ENCODE measurements at places on chromosomes 2 and 18.

DNA sequence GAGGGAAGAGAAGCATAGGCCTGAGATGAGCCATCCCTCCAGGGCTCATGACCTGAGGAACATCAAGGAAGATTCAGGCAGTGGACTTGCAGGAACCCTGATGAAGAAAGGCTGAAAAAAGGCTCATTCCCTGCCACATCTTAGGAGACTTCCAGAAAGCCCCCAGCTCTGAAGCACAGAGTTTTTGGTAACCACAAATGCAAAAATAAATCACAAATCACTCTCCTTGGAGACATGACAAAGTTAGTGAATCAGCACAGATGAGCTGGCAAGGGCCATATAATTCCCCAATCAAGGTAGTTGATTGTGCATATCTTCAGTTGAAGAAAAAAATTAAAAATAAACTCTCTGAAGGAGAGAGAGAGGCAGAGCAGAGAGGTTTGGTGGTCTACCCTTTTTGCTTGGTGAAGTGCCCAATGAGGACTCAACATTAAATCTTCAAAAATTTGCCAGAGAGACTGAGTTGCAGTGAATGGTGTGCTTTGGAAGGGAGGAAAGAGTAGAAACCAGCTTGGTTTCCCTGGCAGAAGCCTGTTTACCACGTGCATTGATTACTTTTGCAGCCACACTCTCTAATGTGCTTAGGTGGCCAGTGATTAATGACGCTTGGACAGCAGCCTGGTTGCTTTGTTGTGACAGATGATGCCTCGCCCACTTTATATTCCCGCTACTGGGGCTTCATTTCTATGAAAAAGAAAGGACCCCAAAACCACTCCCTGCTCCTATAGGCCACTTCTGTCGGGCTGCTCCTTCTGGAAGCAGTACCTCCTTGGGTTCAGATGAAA lies 257.4 kb upstream of the SLC14A2 start:
- DNase-seq, result no peak

DNA sequence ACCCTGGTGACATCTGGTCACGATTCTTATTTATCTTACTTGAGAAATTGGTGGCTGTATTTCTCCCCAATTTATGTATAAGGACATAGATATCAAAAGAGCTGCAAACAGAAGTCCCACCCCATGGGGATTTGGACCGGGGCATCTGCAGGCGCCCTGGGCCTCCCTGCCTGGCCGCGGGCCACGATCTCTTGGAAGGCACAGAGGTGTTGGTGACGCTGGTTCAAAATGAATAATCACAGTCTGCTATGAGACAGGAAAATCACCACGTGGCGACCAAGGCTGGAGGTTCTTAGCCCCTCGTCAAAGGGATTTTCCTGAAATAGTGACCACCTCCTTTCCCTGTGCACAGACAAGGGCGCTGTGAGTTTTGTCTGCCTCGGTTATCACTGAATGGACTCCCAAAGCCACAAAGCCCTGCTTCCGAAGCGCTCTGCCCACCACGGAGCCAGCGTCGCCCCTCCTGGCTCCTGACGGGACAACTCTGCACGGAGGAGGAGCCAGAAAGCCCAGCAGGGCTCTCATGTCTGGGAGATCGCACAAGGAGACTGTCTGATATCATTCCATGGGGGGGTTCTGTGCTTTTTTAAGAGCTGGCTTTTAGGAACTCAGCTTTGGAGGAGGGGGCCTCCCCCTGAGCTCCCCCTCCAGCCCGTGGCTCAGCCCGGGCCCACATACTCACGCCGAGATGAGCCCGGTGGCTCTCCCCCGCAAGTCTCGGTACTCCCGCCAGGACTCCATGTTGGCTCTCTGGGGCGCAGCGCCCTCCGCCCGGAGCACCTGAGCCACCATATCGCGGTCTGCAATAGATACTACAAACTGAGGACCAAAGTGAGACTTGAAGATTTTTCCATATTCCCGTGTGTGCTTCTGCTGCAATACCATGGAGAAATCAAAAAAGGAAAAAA lies 14.6 kb downstream of the CYP27C1 start:
- DNase-seq, result no peak

DNA sequence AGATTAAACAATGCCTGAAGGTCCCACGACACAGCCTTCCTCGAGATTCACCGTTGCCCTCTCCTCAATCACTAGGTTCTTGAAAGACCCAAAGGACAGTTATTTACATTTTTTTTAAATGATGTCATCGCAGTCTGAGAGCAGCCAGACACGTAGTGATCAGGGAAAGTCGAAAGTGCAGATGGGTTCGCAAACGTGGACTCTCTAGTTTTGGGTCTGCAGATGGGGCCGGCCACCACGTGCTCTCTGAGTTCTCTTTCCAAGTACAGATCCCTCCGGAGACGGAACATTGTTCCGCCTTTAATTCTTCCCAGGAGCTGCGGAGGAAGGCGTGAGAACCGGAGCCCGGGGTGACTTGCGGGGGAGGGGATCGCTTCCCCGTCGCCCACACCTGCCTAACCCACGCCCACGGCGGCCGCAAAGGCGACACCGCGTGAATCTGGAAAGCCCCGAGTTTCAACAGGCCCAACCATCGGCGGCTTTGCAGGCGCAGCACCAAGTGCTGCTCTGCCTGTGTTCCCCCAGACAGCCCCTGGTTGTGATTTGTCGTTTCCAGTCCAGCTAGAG lies 54.3 kb downstream of the PKDCC start:
- no peak for DNase-seq

GRCh38 chr2:76268902-76269620 lies 558.3 kb upstream of the GCFC2 start:
- DNase-seq, result no peak

GRCh38 chr2:23803264-23803964 lies 123.5 kb downstream of the ATAD2B start:
- DNase-seq, result no peak

- DNase-seq, result no peak
These were observed 18.3 kb upstream of the TAF4B start for GRCh38 chr18:26207937-26208336.

DNA sequence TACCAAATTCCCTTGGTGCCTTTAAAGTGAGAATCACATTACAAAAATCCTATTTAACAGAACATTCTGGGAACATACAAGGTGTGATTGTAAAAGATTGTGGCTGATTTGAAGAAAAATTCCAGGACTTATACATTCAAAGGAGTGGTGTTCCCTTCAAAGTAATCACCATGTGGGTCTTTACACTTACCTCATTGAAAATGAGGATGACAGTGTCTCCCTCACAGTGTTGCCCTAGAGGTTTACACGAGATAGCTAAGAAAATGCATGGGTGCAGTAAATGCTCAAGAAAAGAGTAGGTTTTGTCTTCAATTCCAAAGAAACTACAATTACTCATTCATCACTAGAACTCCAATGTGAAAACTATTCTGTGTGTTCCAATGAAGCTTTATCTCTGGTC lies 331.5 kb downstream of the SLC4A3 start:
- no peak for DNase-seq

- DNase-seq, result no peak
These were observed 816 bp downstream of the GALNT14 start for GRCh38 chr2:31137211-31138036.

- no peak for DNase-seq
These were observed 39.1 kb downstream of the CUL3 start for GRCh38 chr2:224545884-224546644.

- DNase-seq, result no peak
These were observed 1284.9 kb upstream of the LRRTM1 start for GRCh38 chr2:81589406-81589805.

GRCh38 chr2:229009816-229010215 lies 261.3 kb downstream of the PID1 start:
- no peak for DNase-seq

DNA sequence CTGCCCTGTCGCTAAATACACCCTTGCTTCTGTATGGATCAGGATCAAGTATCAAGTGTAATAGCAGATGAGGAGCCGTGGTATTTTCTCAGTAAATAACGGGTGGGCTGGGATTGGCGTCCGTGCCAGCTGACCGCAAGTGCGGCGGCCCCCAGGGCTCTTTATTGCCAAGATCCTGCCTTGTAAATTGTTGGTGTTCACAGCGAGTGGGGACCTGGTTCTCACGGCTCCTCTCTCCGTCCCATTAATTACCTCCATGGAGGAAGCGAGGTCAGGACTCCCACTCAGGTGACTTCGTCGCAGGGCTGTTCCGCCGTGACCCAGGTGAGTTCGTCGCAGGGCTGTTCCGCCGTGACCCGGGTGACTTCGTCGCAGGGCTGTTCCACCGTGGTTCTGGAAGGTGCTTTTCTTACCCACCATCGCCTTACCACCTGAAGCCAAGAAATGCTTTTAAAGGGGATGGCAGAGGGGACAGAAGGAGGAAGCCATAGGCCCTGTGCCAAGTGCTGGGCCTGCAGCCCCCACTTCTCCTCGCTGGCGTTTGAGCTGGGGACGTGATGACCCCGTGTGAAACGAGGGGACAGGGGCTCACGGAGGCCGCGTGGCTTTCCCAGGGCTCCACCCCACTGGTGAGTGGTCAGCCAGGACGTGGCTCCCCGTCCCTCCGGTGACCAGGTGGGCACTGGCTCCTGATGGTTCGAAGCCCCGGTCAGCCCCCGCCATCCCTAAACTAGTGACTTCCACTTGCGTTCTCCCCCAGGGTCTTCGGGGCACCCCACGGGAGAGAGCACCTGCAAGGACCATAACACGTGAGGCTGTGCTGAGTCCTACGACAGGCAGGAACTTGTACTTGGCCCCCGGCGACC lies 118.4 kb downstream of the TWIST2 start:
- no peak for DNase-seq

GRCh38 chr2:77567723-77568122 lies 45.5 kb upstream of the LRRTM4 start:
- no peak for DNase-seq

DNA sequence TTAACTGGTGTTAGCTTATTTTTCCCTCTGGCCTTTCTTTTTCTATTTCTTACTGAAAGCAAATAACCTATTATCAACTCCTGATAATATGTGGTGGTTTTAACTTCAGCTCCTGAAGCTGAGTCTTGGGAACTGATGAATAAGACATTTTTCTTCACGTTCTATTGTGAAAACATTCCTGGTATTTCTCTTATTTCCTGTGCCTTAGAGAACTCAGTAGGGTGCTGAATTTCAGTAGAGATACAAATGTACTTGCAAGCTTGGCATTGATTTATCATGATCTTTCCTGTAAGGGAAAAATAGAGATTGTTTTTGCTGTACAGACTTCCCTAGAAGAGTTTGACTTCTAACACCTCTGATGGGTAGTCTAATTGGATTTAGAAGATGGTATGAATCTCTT lies 52.8 kb upstream of the DCC start:
- no peak for DNase-seq

DNA sequence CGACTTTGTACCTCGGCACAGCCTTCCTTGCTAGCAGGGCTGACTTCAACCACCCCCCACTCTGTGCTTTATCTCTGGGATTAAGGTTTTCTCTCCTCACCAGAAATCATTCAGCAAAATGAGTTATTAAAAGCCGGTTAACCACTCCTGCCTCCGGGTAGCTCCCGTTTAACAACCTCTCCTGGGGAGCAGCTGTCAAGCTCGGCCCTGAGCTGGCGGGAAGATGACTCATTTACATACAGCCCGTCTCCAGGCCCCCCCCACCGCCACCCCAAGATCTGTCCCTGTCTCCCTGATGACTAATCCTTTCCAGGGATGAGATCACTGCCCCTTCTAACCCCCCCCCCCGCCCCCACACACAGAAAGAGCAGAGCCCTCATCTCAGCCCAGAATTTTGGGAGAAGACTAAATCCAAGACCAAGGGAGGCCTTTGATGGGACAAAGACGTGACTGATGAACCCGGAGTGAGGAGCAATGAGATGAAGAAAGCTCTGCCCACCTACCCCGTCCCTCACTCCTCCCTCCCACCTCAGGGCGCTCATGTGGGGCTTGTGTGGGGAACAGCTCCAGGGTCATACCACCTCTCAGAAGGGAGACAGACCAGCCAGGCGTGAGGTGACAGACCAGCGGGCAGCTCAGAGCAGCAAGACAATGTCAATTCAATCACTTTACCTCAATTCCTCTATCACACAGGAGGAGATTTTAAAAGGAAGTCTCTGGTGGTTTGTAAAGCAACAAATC lies 131.4 kb downstream of the MSH2 start:
- DNase-seq, result no peak

- DNase-seq, result no peak
These were observed 24.6 kb downstream of the RTN4 start for GRCh38 chr2:55025627-55026026.

DNA sequence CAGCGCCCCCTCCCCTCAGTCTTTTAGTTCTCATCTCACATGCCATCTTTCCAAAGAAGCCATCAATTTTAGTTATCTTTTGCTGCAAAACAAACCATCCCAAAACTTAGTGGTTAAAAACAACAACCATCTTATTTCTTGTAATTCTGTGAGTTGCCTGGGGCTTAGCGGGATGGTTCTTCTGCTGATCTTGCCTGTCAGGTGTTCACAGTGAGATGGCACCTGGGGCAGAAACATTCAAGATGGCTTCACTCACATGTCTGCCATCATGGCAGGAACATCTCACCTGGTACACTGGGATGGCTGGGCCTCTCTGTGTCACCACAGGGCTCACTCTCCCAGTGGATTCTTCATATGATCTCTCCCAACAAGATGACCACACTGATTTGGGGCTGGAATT lies 144.5 kb upstream of the MSH6 start:
- DNase-seq, result no peak

GRCh38 chr2:188787021-188787657 lies 187.0 kb upstream of the COL3A1 start:
- no peak for DNase-seq

DNA sequence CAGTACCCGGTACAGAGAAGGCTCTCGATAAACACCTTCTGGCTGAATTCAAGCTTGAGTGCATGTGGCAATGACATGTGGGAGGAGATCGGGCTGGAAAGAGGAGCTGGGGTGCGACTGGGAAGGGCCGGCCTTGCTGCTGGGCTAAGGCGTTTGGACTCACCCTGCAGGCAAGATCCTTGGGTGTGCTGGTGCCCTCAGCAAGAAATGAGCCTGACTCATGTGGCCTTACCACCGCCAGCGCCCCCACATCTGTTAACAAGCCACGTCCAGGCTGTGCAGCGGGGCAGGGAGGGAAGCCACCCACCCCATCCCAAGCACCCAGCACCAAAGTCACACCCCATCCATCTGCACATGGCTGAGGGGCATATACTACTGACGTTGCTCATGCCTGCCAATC lies 1.3 kb downstream of the HS1BP3 start:
- no peak for DNase-seq

- no peak for DNase-seq
These were observed 98.8 kb upstream of the NCKAP5 start for GRCh38 chr2:133667085-133667484.

- DNase-seq, result no peak
These were observed 83.6 kb downstream of the CTNNA2 start for GRCh38 chr2:79596403-79596802.

GRCh38 chr2:172215936-172216335 lies 113.2 kb upstream of the DLX2 start:
- no peak for DNase-seq

DNA sequence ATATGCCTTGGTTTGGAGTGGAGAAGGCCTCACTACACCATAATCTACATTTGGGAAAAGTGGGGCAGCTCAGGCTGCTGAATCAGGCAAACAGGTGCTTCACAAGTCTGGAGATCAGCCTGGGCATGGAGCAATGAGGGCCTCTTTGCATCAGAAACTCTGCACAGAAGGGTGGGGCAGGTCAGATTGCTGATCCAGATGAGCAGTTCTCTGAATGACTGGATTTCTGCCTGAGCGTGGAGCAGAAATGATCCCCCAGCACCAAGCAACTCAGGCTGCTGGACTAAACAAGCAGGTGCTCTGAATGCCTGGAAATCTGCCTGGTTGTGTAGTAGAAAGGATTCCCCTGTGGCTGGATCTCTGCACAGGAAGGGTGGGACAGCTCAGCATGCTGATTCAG lies 605.3 kb upstream of the ZNF804A start:
- no peak for DNase-seq

- no peak for DNase-seq
These were observed 61.1 kb downstream of the GATA6 start for GRCh38 chr18:22230471-22230945.
